ENCODE measurements at places on chromosomes 12 and 14. TPM values are rescaled to one million over a fixed set of nuclear protein-coding genes. Genes with fewer than 3 reads are reported as not detected.

STXBP6 gene
- 2.0 TPM for total RNA-seq

NYNRIN gene
- 0.23 TPM for total RNA-seq

GDF3 gene
- total RNA-seq, result not detected

FGF23 gene
- total RNA-seq, result not detected

TAC3 gene
- not detected for total RNA-seq

ARMH4 gene
- total RNA-seq, result 1.5 TPM

CGRRF1 gene
- 20.1 TPM for total RNA-seq

DLGAP5 gene
- total RNA-seq, result 32.8 TPM

CCDC177 gene
- not detected for total RNA-seq

IL31 gene
- not detected for total RNA-seq

IL26 gene
- total RNA-seq, result not detected

FLRT2 gene
- 3.2 TPM for total RNA-seq

FAR2 gene
- total RNA-seq, result not detected

BDKRB2 gene
- total RNA-seq, result 1.1 TPM

CTDSP2 gene
- 43.6 TPM for total RNA-seq

MYO1H gene
- not detected for total RNA-seq

IFNG gene
- not detected for total RNA-seq

TAS2R46 gene
- not detected for total RNA-seq

PRH2 gene
- total RNA-seq, result not detected

TAMALIN gene
- 0.38 TPM for total RNA-seq

ACSM4 gene
- total RNA-seq, result not detected

POLE2 gene
- total RNA-seq, result 13.8 TPM

RILPL1 gene
- 10.4 TPM for total RNA-seq

KRT75 gene
- 0.07 TPM for total RNA-seq

SLCO1B3 gene
- total RNA-seq, result 11.2 TPM

CPM gene
- total RNA-seq, result 5.2 TPM
